Stimulated activated CD4-positive, alpha-beta T cell treated with anti-CD3 and anti-CD28 coated beads, TNF-alpha, amount 100 ng/mL, for 48 hours (primary cell): ENCODE measurements at places on chromosomes 7 and 10.
A peak's percentile ranks its signal among the peaks of the same experiment; 100 is the strongest.

GRCh38 chr10:24518981-24519597 lies 204.6 kb downstream of the ARHGAP21 start:
- no peak for DNase-seq

- DNase-seq, result no peak
These were observed 96.6 kb downstream of the ZNF438 start for GRCh38 chr10:30935078-30935477.

DNA sequence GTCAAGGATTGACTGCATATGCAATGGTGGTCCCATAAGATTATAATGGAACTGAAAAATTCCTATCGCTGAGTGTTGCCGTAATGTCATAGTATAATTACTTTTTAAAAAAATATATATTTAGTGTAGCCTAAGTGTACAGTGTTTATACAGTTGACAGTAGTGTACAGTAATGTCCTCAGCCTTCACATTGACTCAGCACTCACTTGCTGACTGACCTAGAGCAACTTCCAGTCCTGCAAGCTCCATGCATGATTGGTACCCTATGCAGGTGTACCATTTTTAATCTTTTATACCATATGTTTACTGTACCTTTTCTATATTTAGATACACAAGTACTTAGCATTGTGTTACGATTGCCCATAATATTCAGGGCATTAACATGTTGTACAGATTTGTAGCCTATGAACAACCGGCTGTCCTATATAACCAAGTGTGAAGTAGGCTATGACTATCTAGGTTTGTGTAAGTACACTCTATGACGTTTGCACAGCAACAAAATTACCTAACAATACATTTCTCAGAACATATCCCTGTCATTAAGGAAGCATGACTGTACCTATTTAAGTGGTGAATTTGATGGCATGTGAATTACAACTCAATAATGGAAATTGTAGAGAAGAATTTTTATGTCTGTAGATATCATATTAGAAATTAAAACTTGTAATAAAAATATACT lies 40.9 kb downstream of the CCNY start:
- no peak for DNase-seq

DNA sequence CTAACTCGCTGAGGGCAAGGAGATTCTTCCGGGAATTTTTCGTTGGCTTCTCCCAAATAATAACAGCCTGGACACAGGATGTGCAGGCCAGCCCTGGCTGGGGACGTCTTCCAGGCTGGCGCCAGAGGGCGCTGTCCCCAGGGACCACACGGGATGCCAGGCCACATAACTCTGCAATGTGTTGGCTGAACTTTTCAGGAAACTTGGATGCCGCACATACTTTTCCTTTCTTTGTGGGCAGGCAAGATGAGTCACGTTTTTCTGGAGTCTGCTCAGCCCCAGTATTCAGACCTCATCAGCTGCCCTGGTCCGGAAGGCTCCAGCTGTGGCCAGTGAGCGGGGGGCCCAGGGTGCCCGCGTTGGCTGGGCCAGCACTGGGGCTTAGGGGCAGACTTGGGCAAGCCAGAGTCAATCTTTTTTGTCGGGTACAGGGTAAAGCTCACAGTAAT lies 122.7 kb downstream of the PRKAG2 start:
- no peak for DNase-seq

DNA sequence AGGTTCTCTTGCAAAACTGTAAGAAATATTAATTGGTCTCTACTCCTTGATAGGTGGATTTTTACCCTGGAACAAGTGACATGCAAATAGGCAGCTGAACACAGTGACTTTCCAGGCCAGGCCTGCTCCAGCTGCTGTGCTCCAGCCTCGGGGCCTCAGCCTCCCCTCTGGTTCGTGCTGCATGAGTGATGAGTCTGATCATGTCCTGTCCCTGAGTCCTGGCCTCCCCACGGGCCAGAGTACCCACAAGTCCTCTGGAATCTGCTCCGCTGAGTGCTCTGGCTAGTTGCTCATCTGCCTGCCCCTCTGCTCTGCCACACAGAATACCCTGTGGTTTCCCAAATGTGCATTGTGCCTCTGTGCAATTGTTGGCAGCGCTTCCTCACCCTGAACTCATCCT lies 80.1 kb upstream of the PDZD8 start:
- DNase-seq, result no peak

- no peak for DNase-seq
These were observed 76.9 kb downstream of the UBE2H start for GRCh38 chr7:129875745-129876411.

GRCh38 chr10:26861205-26861998 lies 644 bp upstream of the ABI1 start:
- no peak for DNase-seq

DNA sequence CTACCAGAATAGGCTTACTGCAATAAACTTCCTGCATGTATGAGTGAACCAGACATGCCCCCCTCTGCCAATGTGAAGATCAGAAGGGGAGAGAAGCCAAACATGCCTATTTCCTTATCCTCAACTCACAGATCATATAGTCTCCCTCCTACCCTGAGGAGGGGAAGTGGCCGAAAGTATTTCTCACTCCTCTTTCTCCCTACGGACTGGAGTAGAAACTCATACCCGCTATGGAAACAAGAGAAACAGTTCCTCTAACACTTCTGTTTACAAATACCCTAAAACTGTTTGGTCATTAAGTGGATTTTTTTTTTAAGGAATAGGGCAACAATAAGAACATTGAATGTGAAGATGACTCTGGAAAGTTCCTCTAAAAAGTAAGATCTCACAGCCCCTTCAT lies 31.4 kb downstream of the CCNJ start:
- no peak for DNase-seq

- no peak for DNase-seq
These were observed 707.0 kb downstream of the SORCS1 start for GRCh38 chr10:106457522-106457921.

- DNase-seq, result no peak
These were observed 143.6 kb downstream of the AGMO start for GRCh38 chr7:15418264-15418663.

GRCh38 chr7:74095135-74095534 lies 11.5 kb downstream of the LIMK1 start:
- no peak for DNase-seq

DNA sequence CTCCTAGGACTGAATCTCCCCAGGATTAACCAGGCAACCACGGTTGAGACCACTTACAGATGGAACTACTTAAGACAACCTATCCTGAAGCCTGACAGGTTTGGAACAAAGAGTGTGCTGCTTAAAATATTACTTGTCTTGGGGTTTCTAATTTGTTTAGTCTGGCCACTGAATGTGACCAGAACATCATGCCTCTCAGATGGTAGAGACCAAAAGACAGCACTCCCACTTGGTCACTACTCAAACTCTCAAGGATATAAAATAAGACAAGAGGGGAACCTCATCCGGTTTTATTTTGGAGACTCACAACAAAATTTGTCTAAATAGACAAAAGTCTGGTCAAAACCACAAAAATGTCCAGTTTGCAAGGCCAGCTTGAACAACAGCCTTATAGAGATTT lies 15.3 kb downstream of the MRPL32 start:
- DNase-seq, result no peak

DNA sequence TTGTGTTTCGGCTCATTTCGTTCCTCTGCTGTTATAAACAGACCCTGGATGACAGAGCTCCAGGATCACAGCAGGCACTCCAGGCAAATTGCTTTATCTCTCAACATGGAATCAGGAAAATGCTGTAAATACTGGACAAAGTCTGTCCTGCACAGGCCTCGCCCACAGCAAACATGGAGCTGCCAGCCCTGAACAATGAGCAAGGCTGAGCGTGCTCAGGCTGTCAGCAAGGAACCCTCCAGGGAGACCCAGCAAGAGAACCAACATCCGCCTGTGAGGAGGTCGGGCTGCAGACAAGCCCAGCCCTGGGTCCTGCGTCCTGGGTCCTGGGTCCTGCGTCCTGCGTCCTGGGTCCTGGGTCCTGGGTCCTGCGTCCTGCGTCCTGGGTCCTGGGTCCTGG lies 180.8 kb downstream of the PTPRN2 start:
- DNase-seq, result no peak

GRCh38 chr10:48552946-48553564 lies 51.8 kb downstream of the ARHGAP22 start:
- DNase-seq, result no peak

DNA sequence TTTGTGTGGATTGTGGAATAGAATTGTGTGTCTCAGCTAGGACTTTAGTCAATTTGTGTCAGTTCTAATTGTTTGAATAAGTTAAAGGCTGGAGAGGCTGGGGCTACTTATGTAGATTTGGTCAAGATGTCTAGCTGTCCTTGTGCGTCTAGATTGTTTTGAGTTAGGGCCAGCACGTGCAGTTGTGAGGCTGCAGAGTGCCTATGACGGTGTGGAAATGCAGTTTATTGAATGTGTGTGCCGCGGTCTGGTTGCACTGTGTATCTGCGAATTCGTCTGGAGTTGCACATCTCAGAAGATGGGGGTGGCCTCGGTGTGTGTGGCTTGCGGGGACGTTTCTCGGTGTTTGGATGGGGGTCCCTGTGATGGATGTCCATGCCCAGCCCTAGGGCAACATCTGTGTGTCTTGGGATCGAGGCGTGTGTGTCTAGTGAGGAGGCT lies 10.2 kb downstream of the EMX2 start:
- DNase-seq, result no peak

DNA sequence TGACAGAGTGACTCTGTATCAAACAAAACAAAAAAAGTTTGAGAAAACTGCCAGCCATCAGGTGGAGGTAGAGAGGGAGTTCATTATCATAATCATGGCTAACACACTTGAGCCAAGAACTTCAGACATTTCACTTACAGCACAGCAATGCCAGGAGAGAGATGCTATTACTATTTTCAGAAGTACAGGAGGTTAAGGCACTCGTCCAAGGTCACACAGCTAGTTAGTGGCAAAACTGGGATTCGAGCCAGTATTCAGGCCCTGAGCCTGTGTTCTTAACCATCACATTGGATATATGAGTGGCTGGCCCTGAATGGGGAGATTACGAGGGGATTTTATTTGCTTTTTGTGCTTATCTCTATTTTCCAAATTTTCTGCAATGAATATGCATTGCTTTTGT lies 24.8 kb upstream of the UNC5B start:
- DNase-seq, result no peak

GRCh38 chr10:126166797-126167196 lies 221.5 kb downstream of the ADAM12 start:
- DNase-seq, result no peak

- no peak for DNase-seq
These were observed 413.4 kb upstream of the MKI67 start for GRCh38 chr10:128539510-128540127.

- DNase-seq, result no peak
These were observed 190.9 kb upstream of the PPP1R3A start for GRCh38 chr7:114109721-114110120.

DNA sequence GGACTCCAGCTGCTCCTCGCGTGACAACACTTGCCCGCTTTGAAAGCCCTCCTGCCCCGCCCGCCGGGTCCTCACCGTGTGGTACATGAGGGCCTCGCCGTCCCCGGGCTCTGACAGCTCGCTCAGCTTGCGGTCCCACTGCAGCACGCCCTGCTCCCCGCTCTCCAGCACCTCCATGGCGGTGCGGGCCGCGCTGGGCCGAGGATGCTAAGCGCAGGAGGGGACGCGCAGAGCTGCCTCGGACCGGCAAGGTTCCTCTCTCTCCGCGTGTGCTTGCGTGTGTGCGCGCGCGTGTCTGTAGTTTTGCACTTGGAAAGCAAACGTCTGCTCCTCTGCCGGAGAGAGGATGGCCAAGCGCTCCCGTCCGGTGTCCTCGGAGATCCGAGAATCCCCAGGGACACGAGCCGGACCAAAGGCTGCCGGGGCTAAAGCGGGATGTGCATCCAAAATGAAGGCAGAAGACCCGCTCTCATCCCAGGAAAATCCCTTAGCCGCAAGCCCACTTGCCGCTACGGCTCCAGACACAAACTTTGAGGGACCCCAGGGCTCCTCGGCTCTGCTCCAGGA lies at the start of gene CREB3L2:
CREB3L2 (minus strand) TSS at position 558 of the 567 bp plus-strand sequence; CDS start at position 177, 381 bp downstream.
- peak; percentile 40 for DNase-seq

- DNase-seq, result no peak
These were observed 67.4 kb downstream of the GBF1 start for GRCh38 chr10:102312683-102313082.

GRCh38 chr7:110373416-110373815 lies 717.5 kb upstream of the LRRN3 start:
- DNase-seq, result no peak

DNA sequence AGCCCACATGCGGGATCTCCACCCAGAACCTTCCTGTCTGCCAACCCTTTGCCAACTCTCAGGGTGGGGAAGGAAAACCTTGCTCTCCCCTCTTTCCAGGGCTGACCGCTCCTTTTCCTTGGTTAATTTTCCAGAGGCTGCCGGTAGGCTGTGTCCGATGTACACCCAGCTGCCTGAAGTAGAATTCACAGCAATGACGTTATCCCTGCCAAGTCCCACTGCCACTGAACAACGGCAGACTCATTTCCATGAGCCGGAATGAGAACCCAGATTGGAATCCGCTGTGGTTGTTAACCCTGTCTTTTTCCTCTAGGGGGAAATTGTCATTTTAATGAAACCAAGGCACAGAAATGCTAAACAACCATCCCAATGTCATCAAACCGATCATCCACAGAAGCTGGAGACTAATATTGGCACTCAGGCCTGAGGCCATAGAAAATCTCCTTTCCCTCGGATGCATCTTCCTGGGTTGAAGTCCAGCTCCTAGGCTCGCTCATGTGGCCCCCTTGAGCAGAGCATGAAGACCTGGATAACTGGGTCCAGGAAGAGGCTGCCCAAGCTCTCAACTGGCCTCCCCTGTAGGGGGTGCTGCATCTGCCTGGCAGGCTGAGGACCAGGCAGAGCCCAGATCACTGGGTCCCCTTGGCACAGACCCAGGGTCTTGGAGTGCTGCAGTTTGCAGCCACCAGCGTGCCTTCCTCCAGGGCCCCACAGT lies 30.4 kb downstream of the KLRG2 start:
- no peak for DNase-seq

- no peak for DNase-seq
These were observed 62.5 kb upstream of the TOMM7 start for GRCh38 chr7:22884911-22885788.

DNA sequence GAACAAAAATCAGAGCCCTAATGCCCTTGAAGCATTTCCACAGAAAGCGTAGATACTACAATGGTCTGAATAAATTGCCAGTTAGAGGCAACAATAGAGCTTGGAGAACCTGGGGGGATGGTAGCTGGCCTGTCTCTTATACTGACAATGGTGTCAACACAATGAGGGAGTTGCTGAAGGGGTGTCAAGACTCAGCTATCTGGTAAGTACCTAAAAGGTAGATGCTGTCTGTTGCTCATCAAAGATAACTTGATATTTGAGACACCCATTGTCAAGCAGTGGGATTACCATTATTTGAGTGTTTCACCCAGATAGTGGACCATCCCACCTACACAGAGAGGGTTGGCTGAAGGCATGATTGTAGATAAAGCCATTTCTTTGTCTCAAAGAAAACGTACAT lies 72.8 kb downstream of the PDE1C start:
- no peak for DNase-seq
